NCI-H510A (cell line): ENCODE measurements at places on chromosomes 16 and 17.

DNA sequence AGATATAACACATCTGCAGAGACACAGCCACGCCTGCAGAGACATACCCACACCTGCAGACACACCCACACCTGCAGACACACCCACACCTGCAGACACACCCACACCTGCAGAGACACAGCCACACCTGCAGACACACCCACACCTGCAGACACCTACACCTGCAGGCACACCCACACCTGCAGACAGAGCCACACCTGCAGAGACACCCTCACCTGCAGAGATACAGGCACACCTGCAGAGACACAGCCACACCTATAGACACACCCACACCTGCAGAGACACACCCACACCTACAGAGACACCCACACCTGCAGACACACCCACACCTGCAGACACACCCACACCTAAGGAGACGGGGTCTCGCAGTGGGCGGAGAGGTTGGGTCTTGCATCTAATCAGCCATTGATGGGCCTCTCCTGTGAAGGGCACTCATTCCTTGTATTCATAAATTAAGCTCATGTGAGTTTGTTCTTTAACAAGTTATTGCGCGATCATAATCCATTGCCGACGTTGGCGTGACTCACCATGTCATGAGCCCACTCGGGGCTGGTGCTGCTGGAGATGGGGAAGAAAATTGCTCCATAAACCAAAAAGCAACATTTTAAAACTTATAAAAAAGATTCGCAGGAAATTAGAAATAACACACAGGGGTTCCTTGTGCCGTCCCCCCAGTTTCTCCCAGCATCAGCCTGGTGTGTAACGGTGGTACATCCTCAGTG is 28.9 kb upstream of the CDH15 start:
- DNase-seq, result no peak

GRCh38 chr17:4498461-4499397 is at the start of gene SPNS2:
SPNS2 (plus strand) TSS chr17:4498881; CDS start chr17:4499048, 167 bp downstream.
- DNase-seq, result peak; percentile 66

DNA sequence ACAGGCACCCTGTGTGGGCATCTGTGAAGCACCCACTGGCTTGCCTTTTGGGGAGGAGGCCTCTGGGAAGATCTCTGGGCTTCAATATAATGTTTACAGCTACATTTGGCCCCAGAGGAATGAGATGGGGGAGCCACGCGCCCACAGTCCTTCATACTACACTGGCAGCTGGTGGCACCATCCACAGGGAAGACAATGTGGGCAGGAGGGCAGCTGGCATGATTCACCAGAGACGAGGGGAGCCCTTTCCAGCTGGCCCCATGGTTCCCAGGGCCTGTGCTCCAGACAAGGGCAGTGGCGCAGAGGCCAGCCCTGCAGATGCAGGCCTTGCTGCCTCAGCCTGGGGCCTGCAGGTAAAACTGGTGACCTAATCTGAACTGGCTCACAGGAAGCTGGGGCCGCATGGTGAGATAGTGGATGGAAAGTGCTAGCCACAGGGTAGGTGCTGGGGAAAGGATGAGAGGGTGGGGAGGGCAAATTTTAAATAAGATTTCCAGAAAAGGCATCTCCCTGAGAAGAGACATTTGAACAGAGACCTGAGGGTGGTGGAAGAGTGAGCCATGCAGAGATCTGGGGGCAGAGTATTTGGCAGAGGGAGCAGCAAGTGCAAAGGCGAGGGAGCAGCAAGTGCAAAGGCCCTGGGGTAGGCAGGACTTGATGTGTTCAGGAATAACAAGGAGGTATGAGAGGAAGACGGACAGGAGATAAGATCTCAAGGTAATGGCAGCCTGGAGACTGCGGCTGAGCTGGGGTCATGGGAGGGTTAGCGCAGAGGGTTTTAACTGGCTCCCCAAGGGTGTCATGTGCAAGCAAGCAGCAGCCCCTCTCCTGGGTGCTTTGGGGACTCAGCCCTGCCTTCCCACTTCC is 12.1 kb upstream of the KCNJ12 start:
- DNase-seq, result no peak

DNA sequence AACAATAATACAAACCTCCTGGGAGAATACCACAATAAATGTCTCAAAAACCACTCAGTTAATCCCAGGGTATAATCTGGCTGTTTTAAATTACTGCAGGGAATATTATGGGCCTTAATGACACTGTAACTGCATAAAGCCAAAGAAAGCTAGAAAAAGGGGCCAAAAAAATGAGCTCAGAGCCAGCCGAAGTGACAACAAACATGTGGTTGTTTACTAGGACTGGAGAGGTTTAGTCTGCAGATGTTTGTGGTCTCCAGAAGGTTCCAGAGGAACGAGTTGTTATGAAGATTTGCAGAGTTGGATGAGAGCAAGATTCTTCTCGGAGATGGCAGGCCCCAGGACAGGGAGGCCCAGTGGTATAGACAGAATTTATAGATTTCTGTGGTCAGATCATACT is 97.1 kb upstream of the AKTIP start:
- DNase-seq, result no peak

DNA sequence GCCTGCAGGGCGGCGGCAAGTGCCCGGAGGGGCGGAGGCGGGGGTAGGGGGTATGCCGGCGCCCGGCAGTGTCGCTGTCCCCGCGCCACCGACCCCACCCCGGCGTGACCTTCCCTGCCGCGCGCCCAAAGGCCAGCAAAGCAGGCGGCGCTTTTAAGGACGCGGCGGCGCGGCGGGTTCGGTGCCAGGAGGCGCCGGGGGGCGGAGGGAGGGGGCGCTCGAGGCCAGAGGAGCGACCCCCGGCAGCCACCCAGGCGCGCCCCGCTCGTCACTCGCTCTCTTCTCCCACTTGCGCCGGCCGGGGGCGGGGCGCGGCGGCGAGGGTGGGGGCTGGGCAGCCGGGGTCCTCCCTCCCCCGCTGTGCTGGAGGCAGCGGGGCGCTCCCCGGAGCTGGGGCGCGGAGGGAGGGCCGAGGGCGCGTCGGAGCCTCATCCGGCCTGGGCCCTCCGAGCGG is 8.6 kb upstream of the BAHCC1 start:
- DNase-seq, result no peak

DNA sequence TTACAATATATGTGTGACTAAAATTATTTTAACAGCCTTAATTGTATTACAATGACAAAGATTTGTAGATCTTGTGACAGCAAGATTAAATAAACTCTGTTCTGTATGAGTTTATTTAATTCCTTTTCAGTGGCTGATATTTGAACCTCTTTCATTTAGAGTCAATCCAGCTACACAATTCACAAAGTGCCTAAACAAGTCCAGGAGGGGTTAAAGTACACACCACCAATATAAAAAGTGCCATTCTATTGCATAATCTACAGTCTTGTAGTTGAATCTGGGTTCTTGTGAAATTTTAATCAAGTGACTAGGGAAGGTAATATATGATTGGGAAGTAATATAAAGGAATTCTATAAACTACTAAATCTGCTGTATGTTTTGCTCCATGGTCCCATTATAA is 3.9 kb upstream of the NFAT5 start:
- DNase-seq, result no peak

GRCh38 chr16:17173281-17173680 is 297.5 kb downstream of the XYLT1 start:
- DNase-seq, result no peak

GRCh38 chr17:72008236-72008876 is 112.5 kb upstream of the SOX9 start:
- no peak for DNase-seq

DNA sequence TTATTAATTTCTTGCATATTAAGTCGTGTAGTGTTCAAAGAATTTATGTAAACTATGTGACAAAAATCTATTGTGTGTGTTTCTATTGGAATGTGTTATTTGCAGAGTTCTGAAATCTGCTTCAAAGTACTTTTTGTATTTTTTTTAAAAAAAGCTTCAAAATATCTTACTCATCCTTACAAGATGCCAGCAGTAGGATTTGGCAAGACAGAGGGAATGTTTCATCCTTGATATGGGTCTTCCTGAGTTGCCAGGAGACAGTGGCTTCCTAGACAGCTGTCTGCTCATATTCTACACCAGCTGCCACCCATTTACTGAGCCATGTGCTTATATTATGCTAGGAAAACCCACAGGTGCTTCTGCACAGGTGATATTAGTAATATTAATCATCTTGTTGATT is 36.4 kb downstream of the EFCAB5 start:
- no peak for DNase-seq

DNA sequence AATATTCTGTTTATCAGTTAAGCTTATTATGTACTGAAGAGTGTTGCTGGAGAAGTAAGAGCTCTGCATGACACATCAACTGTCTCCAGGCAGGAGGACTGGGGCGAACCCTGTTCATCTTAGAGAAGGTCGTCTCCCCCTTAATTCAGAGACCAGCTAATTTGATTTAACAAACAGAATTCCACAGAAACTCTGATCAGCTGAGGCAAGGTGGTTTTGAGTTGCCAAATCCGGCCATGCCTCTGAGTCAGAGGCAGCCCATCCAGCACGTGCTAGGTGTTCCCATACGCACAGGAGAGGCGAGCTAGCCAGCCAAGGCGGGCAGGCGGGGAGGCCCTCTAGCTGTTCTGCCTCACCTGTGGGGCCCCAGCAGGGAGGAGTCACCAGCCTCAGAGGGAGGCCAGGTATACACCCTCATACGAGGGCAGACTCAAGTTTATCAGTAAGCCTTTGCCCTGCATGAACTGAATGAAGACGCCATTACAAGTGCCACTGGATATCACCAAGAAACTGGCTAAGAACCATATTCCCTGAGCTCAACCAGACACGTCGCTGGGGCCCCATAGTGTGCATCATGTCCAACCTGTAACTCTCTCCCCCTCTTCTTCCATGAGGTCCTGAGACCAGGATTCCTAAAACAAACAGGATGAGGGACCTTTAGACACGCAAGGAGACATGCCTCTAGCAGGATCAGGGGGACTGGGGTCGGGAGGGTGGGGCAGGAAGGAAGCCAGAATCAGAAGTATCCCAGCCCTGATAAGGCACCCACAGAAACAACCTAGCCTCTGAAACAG is 25.7 kb downstream of the STAT5A start:
- no peak for DNase-seq

DNA sequence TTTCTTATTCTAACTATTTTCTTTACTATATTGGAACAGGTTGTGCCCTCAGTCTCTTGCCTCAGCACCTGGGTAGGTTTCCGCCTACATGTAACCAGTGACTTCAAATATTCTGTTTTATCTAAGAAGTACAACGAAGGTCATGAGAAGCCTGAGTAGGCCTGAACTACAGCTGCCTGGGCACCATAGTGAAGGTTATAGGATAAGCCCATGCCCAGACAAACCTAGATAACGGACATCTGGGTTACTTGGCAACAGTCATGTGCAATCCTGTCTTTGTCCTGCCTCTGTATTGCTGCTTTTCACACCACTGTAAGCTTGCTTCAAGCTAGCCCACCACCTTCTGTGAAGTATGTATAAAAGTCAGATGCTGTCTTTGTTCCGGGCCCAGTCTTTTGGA is 25.4 kb upstream of the ARL4D start:
- DNase-seq, result no peak

- DNase-seq, result no peak
Observed at GRCh38 chr17:8674344-8675305, 44.1 kb upstream of the MYH10 start.

- no peak for DNase-seq
Observed at GRCh38 chr17:44079877-44080821, 9.6 kb downstream of the G6PC3 start.

DNA sequence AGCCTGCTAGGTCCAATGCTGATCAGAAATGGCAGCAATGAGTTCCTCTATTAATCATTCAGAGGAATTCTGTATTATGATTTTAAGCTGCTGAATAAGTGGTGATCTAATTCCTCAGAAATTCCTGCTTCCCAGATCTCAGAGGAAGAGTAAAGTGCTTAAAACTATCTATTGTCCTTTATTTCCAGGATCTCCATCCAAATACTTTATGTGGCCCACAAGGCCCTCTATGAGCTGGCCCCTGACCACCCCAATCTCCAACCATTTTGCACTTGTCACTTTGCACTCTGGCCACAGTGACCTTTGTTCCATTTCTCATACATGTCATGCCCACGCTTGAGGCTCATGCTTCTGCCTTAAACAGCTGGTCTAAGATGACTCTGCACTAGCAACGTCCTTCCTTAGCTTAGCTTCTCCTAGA is 93.7 kb downstream of the CA10 start:
- no peak for DNase-seq

DNA sequence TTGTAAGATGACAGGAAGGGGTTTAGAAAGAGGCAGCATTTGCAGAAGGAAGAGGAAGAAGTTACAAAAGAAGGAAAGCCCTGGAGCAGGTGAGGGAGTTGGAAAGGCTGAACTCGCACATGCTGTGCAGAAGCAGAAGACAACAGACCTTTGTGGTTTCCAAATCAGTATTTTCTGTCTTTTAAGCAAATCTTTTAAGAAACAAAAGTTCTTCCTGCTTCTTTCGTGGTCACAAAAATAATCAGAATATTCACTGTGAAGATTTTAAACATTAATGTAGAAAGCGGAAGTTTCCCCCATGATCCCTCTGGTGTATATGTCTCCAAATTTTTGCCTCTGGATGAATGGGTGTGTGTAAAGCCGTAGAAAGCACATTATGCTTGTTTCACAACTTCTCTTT is 25.8 kb downstream of the ZNRF1 start:
- DNase-seq, result no peak

DNA sequence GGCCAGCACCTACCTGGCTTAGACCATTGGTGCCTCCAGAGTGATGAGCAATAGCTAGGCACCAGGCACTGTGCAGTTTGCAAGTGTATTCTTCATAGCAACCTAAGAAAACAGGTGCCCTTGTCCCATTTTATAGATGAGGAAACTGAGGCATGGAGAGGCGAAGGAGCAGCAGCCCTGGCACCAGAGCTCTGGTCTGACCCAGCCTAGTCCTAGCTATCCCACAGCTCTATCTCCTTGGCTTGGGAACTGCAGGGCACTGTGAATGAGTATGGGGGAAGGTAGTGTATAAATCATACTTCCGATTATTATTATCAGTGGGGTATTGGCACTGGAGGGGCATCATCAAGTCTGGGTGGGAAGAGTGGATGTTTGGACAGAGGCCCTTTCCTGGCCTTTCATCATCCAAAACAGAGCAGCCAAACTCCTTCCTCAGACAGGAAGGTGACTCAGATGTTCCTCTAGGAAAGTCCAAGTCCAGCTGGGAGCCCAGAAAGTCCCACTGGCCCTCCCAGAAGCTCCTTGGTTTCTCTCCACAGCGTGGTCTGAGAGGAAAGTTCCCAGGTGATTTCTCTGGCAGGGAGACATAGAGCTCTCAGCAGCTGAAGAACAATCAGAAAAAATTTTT is 32.0 kb upstream of the PLLP start:
- no peak for DNase-seq

- peak; percentile 65 for DNase-seq
Observed at GRCh38 chr17:42680331-42680808, 1.3 kb downstream of the CCR10 start.

DNA sequence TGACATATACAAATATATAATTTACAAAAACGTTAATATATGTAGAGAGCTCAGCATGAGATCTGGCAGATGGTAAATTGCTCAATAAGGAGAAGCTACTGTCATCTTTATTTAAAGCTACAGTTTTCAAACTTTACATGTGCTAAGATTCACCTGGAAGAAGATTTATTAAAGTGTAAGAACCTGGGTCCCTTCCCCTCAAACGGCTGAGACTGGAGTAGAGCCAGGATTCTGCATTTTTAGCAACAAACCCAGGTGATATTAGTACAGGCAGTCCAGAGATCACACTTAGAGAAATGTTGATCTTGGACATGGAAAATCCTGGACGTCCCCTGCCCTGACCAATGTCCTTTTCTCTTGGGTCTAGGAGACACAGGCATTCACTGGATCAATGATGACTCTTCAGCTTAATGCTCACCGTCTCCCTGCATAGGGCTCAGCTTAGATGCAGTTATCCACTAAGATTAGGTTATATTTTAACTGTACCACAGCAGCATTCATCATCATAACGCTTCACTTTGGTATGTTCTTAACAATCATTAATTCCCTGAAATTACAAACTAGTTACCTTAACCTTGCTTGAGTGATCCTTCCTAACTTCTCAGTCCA is 20.4 kb downstream of the CDR2 start:
- no peak for DNase-seq
